ENCODE measurements at places on chromosomes 3 and 15. TPM values are rescaled to one million over a fixed set of nuclear protein-coding genes. Genes with fewer than 3 reads are reported as not detected.

The FBXO40 gene
- polyA plus RNA-seq, result not detected

DNA sequence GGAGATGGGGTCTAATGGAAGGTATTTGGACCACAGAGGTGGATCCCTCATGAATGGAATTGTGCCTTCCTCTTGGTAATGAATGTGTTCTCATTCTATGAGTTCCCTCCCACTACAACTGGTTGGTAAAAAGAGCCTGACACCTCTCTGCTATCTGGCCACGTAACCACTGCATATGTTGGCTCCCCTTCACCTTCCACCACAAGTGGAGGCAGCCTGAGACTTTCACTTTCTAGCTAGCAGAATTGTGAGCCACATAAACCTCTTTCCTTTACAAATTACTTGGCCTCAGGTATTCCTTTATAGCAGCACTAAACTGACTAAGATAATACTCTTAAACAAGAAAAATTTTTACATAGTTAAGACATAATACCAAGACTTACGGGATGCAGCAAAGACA is 155.3 kb downstream of the NR1I2 start:
- DNase-seq, result peak; percentile 7

GRCh38 chr3:160200353-160200752 is 24.9 kb upstream of the C3orf80 start:
- DNase-seq, result no peak

The CCR4 gene
- not detected for polyA plus RNA-seq

- no peak for DNase-seq
Measured at GRCh38 chr15:29612096-29612495, 210.2 kb downstream of the TJP1 start.

GRCh38 chr3:136106101-136106500 is 90.0 kb downstream of the MSL2 start:
- no peak for DNase-seq

GRCh38 chr15:67854358-67854757 is 14.5 kb upstream of the RNU6-1 start:
- peak; percentile 35 for DNase-seq

- peak; percentile 35 for DNase-seq
Measured at GRCh38 chr3:98901119-98901391, 440 bp downstream of the DCBLD2 start.

GRCh38 chr3:74315291-74315690 is 299.2 kb downstream of the CNTN3 start:
- DNase-seq, result no peak

The SH2D7 gene
- 2.9 TPM for polyA plus RNA-seq
